Neural progenitor cell (in vitro differentiated cells): ENCODE measurements at places on chromosomes 16 and 17.

DNA sequence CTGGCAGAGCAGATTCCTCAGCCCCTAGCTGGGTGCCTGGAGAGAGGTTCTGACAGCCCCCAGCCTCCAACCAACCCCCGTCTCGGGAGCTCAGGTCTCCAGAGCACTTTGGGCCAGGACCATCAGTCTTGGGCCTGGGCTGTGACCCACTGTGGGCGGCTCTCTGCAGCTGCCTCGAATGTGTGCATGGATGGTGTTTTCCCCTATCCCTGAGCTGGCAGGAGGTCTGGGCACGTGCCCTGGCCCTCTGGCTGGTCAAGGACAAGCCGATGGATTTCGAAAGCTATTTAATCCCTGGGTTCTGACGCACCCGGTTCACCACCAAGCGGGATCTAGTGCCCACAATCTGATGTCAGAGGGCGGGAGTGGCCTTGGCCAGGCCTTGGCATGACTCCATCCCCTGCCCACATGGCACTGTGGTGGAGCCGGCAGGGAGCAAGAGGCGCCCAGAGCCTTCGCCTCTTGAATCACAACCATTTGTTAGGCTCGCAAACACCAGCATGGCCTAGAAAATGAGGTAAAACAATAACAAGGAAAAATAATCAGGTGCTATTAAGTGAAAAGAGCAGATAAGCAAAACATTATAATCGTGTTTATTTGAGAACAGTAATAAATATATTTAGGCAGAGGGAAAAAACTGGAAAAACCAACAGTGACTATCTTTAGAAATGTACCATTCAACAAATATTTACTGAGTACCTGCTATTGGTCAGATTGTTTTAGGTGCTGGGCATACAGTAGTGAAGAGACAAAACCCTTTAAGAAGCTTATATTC is 69.3 kb upstream of the TOB1 start:
- no peaks in the 10 kb centered on the region for H3K36me3 ChIP-seq
- no peak overlapping the region for H3K4me3 ChIP-seq
- H3K4me1 ChIP-seq, result peaks cover 11% of the 10 kb centered on the region
- no peak for DNase-seq
- no peak overlapping the region for H3K27ac ChIP-seq
- H3K27me3 ChIP-seq, result peaks cover 11% of the 10 kb centered on the region

DNA sequence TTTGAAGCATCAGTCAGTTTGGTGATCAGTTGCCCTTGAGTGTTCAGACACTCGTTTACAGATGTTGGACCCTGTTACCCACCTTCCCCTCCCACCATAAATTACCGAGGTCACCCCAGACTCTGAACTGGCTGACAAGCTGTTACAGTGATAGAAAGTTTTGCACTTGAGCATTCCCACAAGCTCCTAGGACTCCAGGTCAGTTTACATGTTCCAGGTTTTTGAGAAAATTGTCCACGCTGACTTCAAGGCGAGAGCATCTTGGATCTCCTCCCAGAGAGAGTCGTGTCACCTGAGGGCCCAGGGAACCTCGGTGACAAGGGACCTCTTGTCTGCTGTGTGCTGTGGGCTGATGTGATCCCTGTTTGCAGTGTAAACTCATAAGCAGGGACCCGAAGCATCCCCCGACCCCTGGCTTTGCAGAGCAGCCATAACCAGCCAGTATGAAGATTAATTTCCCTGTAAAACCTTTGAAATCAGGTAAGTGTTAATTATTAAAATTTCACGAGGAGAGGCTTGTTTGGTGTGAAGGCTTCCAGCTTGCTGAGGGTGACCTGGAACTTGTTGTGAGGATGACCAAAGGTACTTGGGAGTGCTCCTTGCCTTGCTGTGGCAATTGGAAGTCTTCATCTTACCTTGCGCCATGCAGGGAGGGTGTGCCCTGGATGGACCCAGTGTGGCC is 91.2 kb downstream of the CMIP start:
- H3K4me3 ChIP-seq, result no peak overlapping the region
- DNase-seq, result no peak
- no peak overlapping the region for H3K27ac ChIP-seq
- H3K36me3 ChIP-seq, result no peaks in the 10 kb centered on the region
- H3K4me1 ChIP-seq, result peaks cover 19% of the 10 kb centered on the region
- no peaks in the 10 kb centered on the region for H3K27me3 ChIP-seq

DNA sequence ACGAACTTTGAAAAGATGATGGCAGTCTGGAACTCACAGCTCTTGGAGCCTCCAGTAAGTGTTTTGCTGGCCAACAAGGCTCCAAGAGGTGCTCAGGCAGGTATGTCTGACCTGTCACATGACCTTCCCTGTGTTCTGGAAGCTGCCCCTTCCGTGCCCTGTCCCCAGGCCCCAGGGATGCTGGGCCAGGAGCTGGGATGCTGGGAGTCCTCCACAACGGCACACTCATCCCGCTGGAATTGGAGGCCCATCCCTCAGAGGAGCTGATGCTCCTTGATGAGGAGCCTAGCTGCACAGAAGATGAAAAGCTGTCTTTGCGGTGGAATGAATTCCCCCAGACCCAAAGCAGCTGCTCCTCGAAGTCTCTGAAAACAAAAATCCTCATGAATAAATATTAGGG is 47.8 kb downstream of the HOXB1 start:
- H3K27ac ChIP-seq, result no peak overlapping the region
- peaks cover 9% of the 10 kb centered on the region for H3K27me3 ChIP-seq
- no peaks in the 10 kb centered on the region for H3K36me3 ChIP-seq
- DNase-seq, result no peak

DNA sequence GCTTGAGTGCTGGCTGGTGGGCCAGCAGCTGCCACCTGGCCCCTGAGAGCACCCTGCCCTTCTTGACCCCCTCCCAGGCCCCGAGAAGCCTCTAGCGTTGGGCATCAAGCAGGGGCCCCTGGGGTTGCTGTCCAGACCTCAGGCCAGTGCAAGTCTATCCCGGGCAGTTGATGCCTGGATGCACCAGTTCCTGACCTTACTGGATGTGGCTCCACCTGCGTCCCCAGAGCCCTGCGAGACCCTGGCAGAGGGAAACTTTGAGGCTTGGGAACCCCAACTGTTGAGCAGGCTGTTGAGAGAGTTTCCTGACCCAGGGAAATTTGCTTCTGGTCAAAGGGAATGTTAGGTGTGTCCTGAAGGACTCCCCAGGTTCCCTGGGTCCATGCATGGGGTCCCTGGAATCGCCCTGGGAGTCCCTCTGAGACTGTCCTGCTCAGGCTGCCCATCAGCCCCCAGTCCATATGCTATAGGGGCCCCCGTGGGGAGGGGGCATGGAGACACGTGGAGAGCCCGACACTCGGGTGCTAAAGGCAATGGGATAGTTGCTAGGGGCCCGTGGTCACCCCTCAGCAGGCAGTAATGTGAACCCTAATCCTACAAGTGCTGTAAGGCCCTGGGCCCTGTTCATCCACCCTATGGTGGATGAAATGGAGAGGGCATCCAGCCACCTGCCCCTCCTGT is 46.4 kb downstream of the RAB11FIP4 start:
- no peaks in the 10 kb centered on the region for H3K4me1 ChIP-seq
- no peak for DNase-seq
- no peaks in the 10 kb centered on the region for H3K36me3 ChIP-seq
- H3K27ac ChIP-seq, result no peak overlapping the region

DNA sequence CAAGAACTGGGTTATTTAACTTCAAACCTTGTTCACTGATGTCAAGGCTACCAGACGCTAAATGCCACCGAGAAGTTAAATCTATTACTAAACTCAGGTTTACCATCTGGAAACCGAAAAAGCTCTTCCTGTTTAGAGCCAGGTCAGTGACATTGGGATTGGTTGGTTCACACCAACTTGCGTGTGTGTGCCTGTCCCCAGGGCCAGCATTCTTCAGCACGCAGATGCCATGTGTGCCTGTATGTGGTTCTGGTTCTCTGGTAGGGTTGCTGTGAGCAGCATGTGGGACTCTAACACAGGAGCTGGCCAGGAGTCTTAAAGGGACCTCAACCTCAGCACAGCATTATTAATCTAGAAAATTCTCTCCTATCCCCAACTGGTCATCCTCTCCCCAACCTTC is 18.1 kb upstream of the TBX2 start:
- H3K4me3 ChIP-seq, result no peak overlapping the region
- no peaks in the 10 kb centered on the region for H3K27me3 ChIP-seq
- H3K36me3 ChIP-seq, result no peaks in the 10 kb centered on the region
- H3K4me1 ChIP-seq, result peaks cover 14% of the 10 kb centered on the region
- DNase-seq, result no peak

GRCh38 chr17:76998839-76999238 is 130.6 kb downstream of the MGAT5B start:
- H3K4me3 ChIP-seq, result no peak overlapping the region
- H3K27ac ChIP-seq, result no peak overlapping the region
- no peak for DNase-seq
- H3K27me3 ChIP-seq, result no peaks in the 10 kb centered on the region
- H3K36me3 ChIP-seq, result no peaks in the 10 kb centered on the region
- H3K4me1 ChIP-seq, result peaks cover 47% of the 10 kb centered on the region

DNA sequence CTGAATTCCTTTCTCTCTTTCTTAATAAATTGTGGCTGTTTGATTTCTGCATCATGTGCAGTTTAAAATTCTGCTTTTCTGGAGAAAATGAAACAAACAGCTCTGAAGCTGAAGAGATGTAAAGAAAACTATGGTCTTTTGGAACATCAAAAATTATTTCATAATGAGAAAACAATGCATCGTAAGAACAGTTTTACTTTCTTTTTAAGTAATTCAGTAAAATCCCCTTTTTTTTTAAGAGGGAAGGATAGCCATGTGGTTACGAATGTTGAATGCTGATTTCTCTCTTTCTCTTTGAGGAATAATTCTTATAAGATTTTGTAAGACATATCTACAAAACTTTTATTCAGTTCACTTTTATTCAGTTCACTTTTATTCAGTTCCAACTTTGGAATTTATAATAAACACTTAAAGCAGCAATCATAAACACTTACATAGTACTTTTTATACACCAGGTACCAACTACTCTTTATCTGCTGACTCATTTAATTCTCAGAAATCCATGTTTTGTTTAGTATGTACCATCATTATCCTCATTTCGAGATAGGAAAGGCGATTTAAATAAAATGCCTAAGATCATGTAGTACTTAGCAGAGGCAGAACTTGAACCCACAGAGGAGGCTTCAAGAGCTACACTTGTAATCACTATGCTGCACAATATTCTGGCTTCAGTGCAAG is 26.6 kb downstream of the CNTNAP4 start:
- DNase-seq, result no peak
- H3K36me3 ChIP-seq, result no peaks in the 10 kb centered on the region
- H3K4me1 ChIP-seq, result no peaks in the 10 kb centered on the region
- H3K27ac ChIP-seq, result no peak overlapping the region

- no peak overlapping the region for H3K27ac ChIP-seq
- H3K4me1 ChIP-seq, result no peaks in the 10 kb centered on the region
- H3K36me3 ChIP-seq, result no peaks in the 10 kb centered on the region
- H3K4me3 ChIP-seq, result no peak overlapping the region
- no peak for DNase-seq
Observed at GRCh38 chr16:55613613-55614335, 42.0 kb upstream of the SLC6A2 start.
